ENCODE measurements at places on chromosomes 1 and 21. TPM values are rescaled to one million over a fixed set of nuclear protein-coding genes. Genes with fewer than 3 reads are reported as not detected.
A peak's percentile ranks its signal among the peaks of the same experiment; 100 is the strongest.

GRCh38 chr21:34762786-34763185 lies 94.0 kb downstream of the CLIC6 start:
- DNase-seq: no peak

- no peak for DNase-seq
Observed at GRCh38 chr1:161816201-161816600, 50.1 kb downstream of the ATF6 start.

DNA sequence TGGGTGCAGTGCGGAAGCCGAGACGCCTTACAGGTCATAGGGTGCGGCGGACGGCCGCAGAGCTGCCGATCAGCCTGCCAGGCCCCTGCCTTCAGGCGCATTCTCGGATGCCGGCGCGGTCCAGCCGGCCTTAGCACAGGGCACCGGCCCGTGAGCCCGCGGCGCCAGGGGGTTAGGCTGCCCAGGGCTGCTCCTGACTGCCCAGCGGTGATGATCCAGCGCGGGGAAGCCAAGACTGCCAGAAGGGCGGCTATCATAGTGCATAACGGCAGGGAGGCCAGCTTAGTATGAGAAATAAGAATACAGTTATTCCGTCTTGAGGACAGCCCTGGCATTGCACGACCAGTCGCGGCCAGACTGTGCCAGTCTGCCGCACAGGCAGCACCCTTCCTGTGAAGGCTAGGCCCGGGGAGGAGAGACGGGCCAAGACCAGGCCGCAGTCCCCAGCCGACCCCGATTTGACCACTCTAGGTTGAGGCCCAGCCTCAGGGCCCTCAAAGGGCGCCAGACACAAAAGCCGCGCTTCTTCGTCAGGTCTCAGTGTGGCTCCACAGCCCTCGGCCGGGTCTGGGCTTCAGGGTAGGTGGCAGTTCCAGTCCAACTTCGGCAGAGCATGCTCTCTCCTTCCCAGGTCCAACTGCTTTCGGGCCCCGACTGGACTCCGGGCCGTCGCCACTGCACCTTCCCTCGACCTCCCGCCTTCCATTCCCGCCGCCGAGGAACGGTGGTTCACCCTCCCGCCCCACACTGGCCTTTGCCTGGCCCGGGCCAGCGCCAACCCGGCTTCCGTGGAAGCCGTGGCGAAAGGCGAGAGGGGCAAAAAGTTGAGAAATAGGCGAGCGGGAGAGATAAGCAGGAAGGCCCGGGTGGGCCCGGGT lies 829 bp downstream of the ALX3 start:
- no peak for DNase-seq

GRCh38 chr1:62356257-62356835 lies 37.1 kb upstream of the KANK4 start:
- DNase-seq: no peak

DNA sequence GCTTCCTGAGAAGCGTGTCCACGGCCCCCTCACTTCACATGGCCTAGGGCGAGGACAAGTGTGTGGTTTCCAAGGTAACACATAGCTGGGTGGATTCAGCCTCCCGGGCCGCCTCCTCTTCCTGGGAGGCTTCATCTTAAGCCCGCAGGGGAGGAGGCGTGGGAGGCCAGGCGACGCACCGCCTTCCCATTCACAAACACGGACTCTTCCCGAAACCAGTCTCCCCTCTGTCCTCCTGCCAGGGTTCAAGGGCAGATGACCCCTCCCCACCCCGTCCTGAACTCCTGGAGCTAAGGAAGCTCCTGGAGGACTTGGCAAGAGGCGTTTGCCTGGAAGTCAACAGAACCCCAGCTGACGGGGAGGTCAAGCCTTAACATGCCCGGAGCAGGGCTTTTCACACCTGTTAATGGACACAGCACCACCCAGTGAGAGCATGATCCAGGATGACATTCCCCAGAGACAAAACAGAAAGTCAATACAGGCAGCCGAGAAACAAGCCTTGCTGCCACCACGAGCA lies 56.7 kb downstream of the KCNN3 start:
- DNase-seq: no peak

DNA sequence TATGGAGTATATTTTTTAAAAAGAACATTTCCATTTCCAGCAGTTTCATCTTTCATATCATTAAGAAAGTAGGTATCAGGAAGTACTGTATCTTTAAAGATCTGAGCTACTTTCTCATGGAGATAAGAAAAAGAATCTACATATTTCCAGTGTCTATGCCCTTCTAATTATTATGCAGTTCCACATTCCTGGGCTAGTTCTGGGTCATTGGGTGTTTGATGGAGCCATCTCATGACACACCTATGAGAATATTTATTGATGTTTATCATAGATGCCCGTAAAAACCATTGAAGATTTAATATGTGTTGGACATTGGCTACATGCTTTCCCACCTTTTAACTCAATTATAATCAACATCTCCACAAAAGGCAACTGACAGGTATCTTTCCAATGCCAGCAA lies 21.0 kb downstream of the LCE4A start:
- DNase-seq: no peak

GRCh38 chr1:215358356-215358755 lies 208.7 kb upstream of the KCTD3 start:
- DNase-seq: no peak

DNA sequence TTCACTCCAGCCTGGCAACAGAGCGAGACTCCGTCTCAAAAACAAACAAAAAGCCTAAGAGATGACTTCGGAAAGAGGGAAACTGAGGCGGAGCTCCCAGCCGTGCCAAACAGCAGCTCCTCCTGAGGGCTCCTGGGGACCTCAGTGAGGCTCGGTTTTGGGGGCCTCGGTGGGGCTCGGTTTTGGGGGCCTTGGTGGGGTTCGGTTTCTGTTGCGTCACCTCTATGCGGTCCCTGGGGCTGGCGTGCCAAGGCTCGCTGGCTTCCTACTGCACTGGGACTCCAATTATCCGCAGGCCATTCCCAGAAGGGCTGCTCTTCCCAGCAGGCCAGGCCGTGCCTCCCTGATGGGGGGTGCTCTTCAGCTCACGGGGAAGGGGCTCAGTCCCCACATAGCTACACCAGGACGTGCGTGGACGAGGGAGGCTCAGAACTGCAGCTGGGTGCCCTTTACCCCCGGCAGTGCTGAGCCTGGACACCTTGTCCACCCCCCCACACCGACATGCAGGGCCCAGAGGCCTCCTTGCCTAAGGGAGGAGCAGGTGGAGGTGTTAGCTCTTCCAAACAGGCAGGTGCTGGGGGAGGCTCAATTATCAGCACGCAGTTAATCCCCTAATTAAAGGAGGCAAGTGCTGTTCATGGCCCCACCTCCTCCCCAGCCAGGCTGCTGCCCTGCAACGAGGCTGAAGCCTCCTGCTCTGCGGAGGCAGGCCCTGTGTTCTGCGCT lies 5.1 kb upstream of the C1orf159 start:
- no peak for DNase-seq

DNA sequence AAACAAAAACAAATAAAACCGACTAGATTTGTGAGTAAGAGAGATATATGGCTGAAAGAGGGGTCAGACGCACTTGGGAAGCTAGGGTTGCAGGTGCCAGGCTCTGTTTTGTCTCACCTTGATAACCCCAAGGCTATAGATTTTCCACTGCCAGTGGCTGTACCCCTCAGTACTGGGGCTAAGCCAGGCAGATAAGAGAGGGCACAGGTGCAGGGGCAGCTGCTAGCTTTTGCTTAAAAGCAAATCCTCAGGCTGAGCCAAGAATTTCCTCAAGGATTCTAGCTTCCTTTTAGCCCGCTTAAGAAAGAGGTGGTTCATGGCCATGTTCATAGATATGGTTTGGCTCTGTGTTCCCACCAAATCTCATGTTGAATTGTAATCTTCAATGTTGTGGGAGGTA lies 57.9 kb downstream of the OVGP1 start:
- no peak for DNase-seq

- DNase-seq: no peak
Observed at GRCh38 chr1:27970401-27970800, 10.6 kb downstream of the XKR8 start.

GRCh38 chr21:42414928-42415769 lies 11.4 kb downstream of the UBASH3A start:
- DNase-seq: peak; percentile 27

DNA sequence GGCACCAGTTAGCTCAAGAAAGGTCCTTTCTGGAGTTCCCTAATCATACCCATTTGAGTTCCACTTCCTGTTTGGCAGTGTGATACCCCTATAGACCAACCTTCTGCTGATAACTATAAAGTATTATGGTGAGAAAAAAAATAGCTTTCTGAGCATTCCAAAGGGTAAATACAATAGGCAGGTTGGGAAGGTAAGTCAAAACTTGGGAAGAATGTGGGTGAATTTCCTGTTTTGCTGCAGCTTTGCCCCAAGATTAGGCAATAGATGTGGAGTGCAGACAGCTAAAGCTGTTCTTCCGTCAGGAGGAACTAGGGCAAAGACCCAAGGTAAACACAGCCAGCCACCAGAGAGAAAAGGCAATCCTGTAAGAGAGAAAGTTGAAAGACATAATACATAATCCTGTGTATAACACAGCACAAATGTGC lies 49.9 kb upstream of the GUCA2A start:
- peak; percentile 37 for DNase-seq

GRCh38 chr21:21324297-21324696 lies 326.1 kb downstream of the NCAM2 start:
- DNase-seq: no peak

- no peak for DNase-seq
Observed at GRCh38 chr21:34213959-34214358, 140.6 kb downstream of the MRPS6 start.

DNA sequence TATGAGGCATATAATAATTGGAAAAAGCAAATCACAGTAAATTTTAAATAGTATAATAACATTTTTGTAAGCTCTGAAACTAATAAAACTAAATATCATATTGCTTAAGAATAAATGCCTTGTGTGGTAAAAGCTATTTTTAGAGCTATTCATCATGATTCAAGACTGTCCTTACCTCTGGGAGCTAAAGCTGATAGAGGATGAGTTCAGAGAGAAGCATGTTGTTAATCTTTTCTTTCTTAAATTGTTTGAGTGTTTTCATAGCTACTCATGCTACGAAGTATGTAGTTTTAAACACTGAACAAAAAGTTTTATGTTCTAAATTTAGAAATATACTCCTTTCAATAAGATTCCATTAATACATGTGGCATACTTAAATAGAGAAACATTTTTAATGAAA lies 30.5 kb downstream of the IFI16 start:
- DNase-seq: no peak

- DNase-seq: no peak
Observed at GRCh38 chr1:243716906-243717305, 133.1 kb downstream of the AKT3 start.

DNA sequence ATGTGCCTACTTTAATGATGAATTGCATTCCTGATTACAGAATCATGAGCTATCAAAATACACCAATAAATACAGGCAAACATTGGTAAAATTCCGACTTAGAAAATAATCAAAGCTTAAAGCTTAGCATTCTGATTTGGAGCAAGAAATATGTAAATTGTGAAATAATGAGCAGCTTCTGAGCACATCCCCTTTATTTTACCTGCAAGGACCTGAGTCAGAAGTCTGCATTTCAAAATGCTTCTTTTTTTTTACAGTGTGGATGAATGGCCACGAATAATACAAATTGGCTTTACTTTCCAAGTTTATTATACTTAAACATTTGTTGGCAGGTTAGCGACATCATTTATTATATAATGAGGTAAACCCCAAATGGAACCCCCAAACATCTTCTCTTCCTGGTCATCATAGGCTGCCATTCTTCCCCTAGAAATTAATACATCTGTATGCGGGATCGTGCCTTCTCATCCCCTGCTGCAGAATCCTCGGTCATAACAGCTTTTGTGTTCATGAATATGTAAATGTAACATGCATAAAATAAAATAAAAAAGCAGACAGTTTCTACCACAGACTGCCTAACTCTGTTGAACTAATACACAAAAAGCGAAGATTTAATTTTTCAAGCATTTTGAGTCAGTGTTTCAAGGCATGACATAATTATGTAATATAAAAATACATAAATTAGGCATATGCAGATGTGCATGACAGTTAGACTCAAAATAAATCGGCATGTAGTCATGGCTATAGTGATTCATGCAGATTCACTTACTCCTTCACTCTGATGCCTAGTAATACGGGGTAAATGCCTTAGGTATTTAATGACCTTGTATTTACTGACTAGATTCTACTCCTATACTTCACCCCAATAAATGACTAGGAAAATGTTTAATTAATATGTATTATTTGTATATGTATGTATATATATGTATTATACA lies 339.7 kb downstream of the USP25 start:
- DNase-seq: no peak

Gene KCNJ6
- 0.29 TPM for total RNA-seq

Gene ITLN2
- not detected for total RNA-seq

Gene THEM5
- total RNA-seq: not detected

Gene INSRR
- not detected for total RNA-seq

Gene FCRL2
- total RNA-seq: not detected

Gene AZIN2
- 5.1 TPM for total RNA-seq

Gene EXTL1
- not detected for total RNA-seq
